ENCODE measurements at places on chromosomes 4 and X. TPM values are rescaled to one million over a fixed set of nuclear protein-coding genes. Genes with fewer than 3 reads are reported as not detected.

- H3K4me3 ChIP-seq = no peak overlapping the region
- H3K36me3 ChIP-seq = no peaks in the 10 kb centered on the region
- no peaks in the 10 kb centered on the region for H3K4me1 ChIP-seq
- no peak for DNase-seq
These were observed 9.9 kb downstream of the MTNR1A start for GRCh38 chr4:186545436-186545835.

DNA sequence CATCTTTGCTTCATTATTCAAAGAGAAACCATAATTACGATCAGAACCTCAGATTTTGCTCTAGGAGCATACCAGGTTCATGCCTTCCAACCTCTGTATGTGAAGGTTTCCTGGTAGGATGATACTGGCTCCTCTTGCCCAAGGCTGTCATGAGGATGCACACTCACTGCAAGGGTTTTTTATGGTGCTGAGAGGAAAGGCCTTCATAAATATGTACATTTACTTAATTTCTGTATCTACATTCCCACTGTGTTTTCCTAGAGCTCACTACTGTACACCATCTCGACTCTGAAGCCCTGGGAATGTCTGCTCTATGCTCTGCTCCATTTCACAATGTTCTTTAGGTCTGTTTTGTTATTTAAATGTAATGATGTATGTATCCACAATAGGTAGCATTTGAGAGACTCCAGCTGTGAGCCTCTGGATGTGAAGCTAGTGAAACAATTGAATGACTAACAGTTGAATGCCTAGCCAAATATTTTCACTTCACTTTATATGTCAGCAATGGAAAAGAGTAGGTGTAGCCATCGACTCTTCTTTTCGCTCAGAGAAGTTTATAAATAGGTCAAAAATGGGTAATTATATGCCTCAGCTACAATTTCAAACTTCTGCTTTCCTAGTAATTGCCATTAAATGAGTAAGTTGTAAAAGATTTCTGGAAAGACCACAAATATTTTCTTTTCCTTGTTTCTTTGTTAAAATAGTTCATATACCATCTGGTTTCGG, 228.0 kb downstream of the PALLD start:
- H3K4me3 ChIP-seq = no peak overlapping the region
- H3K27me3 ChIP-seq = no peaks in the 10 kb centered on the region
- no peak for DNase-seq
- H3K4me1 ChIP-seq = no peaks in the 10 kb centered on the region
- no peaks in the 10 kb centered on the region for H3K36me3 ChIP-seq

Gene ADH6
- total RNA-seq = not detected

Gene NAP1L5
- total RNA-seq = 3.1 TPM

DNA sequence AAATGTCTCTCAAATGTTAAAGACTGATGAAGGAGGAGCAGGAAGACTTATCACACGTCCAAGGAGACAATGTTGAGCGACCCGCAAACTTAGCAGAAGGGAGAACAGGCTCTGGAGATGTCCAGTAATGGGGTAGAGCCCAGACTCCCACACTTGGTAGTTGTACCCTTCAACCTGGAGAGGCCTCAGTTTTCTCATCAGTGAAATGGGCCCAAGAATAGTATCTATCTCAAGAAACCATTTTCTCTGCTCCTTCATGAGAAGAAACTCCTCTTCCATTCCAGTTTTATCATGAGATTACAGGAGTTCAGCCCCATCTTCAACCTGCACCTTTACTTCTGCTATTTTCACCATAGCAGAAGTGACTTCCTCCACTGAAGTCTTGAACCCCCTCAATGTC, 169.9 kb downstream of the DHRSX start:
- no peak overlapping the region for H3K27ac ChIP-seq
- no peaks in the 10 kb centered on the region for H3K27me3 ChIP-seq
- DNase-seq = no peak
- H3K4me1 ChIP-seq = peaks cover 3% of the 10 kb centered on the region
- H3K4me3 ChIP-seq = no peak overlapping the region

GRCh38 chr4:101699441-101700124, 90.9 kb upstream of the BANK1 start:
- H3K4me3 ChIP-seq = no peak overlapping the region
- H3K27ac ChIP-seq = no peak overlapping the region
- no peaks in the 10 kb centered on the region for H3K4me1 ChIP-seq
- H3K36me3 ChIP-seq = no peaks in the 10 kb centered on the region

GRCh38 chr4:7134737-7135388, 57.5 kb upstream of the SORCS2 start:
- no peaks in the 10 kb centered on the region for H3K36me3 ChIP-seq
- H3K4me3 ChIP-seq = no peak overlapping the region
- peak; percentile 26 for DNase-seq
- no peaks in the 10 kb centered on the region for H3K27me3 ChIP-seq

GRCh38 chr4:65983061-65983460, 312.8 kb upstream of the EPHA5 start:
- DNase-seq = no peak
- H3K27me3 ChIP-seq = no peaks in the 10 kb centered on the region
- H3K4me3 ChIP-seq = no peak overlapping the region
- no peaks in the 10 kb centered on the region for H3K4me1 ChIP-seq

- no peaks in the 10 kb centered on the region for H3K27me3 ChIP-seq
- H3K4me3 ChIP-seq = no peak overlapping the region
- no peak overlapping the region for H3K27ac ChIP-seq
- no peaks in the 10 kb centered on the region for H3K4me1 ChIP-seq
These were observed 19.1 kb downstream of the MAGED2 start for GRCh38 chrX:54826598-54826997.

Measured in body of pancreas (tissue), 4 donors.